ENCODE measurements at places on chromosomes 12 and 14.

DNA sequence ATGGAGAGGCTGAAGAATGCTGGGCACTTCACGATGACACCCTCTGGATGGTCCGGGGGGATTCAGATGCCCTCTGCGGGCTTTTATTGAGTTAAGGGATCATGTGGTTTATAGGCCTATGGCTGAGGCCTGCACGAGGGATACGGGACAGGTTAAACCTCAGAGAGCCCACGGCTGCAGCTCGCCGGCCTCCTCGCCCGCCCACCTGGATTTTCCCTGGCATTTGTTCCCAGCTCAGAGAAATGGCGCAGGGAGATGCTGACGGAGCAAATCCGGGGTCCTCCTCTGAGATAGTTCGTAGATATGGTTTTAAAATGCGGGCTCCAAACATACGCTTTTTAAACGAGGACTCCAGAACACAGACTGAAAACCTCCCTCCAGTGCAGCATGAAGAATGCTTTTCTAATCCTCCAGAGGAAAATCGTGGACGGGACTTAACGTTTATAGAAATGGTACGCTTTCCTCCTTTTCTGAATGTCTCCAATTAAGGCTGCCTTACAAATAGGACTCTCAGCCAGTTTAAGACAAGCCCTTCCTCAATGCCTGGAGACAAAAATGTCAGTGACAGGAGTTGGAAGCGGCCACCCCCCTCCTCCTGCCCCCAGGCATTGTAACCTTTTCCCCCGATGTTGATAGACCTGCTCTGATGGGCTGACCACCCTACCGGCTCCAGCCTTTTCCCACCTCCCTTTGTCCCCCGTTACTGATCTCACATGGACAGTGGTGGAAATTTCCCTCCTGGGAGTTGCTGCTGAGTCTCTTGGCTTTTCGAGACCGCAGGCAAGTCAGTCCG, 16.6 kb downstream of the CCND2 start:
- no peak for DNase-seq

DNA sequence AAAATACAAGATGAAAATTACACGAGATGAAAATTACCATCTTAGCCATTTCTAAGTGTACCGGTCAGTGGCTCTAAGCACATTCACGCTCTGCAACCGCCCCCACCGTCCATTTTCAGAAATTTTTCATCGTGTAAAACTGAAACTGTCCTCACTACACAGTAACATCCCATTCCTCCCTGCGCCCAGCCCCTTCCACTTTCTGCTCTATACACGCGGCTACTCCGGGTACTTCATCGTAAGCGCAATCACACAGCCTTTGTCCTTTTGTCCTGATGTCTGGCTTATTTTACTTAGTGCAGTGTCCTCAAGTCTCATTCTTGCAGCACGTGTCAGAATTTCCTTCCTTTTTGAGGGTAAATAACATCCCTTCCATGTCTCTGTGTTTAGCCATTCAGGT, 3.6 kb upstream of the GPR132 start:
- DNase-seq = no peak

GRCh38 chr12:63792338-63792737, 12.6 kb downstream of the RXYLT1 start:
- no peak for DNase-seq

DNA sequence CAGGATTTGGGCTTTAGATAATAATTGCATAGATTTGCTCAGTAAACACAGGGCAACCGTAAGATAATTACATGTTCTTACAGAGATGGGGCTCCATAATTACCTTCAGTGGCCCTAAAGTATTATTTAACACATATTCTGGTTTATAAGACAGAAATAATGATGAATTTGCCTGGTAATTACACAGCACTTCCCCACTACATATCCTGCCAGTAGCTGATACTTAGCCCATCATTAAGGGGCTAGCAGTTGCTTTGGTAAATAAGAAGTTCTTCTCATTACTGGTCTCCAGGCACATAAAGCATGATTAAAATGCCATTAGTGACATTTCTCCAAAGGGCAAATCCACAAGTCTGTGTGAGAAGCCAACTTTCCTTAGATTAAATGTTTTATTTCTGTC, 158.7 kb downstream of the NUAK1 start:
- DNase-seq = no peak

GRCh38 chr12:22310709-22311108, 23.8 kb downstream of the ST8SIA1 start:
- DNase-seq = no peak

GRCh38 chr12:131773582-131774221, 54.5 kb upstream of the MMP17 start:
- DNase-seq = no peak

- DNase-seq = peak; percentile 20
These were observed 193.6 kb upstream of the FAR2 start for GRCh38 chr12:28955491-28955890.

DNA sequence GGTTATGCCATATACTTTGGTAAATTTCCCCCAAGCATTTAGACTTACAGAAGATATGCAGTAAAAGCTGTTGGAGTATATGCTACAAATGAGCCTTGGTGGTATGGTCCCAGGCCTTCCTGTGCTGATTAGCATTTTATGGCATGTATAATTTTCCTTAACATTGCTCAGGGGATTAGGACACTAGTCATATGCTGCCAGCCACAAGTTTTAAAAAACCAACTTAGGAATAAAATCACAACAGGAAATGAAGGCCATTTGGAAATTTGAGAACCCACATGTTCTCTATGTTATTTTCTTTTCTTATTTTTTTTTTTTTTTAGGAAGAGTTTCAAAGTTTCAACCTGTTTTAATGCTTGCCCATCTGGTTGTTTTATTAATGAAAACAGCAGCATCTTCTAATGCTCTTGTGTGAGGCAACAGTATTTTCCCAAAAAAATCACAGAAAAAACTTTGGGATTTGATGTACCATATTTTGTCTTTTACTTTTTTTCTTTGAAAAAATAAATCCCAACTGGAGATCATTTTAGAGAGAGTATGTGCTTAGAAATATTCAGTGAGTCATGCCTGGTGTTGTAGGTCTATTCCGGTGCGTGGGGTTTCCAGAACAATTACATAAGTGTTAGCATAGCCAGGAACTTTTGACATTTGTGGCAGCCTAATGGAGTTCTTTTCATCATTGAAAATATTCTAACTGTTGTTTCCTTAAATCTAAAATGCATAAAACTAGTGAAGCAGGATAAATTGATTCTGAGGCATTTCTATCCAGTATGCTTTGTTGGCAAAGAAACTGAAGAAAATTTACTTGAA, 21.7 kb upstream of the DUSP6 start:
- peak; percentile 83 for DNase-seq

DNA sequence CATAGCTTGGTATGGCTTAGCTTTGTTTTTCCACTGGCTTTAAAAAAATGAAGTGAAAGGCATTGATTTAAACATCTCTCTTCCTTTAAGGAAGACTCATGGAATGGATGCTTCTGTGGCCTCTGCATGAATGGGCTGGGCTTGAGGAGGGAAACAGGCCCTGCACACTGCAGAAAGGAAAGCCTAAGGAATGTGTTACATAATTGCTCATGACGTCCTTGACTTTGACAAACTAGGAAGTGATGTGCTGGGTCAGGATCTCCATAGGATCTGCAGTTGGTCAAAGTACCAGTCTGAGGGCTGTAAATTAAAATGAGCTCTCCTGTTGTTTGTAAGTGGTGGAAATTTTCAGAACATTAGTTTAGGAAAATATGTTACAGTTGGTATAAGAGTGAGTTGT, 12.7 kb downstream of the SAMD4A start:
- DNase-seq = peak; percentile 47

DNA sequence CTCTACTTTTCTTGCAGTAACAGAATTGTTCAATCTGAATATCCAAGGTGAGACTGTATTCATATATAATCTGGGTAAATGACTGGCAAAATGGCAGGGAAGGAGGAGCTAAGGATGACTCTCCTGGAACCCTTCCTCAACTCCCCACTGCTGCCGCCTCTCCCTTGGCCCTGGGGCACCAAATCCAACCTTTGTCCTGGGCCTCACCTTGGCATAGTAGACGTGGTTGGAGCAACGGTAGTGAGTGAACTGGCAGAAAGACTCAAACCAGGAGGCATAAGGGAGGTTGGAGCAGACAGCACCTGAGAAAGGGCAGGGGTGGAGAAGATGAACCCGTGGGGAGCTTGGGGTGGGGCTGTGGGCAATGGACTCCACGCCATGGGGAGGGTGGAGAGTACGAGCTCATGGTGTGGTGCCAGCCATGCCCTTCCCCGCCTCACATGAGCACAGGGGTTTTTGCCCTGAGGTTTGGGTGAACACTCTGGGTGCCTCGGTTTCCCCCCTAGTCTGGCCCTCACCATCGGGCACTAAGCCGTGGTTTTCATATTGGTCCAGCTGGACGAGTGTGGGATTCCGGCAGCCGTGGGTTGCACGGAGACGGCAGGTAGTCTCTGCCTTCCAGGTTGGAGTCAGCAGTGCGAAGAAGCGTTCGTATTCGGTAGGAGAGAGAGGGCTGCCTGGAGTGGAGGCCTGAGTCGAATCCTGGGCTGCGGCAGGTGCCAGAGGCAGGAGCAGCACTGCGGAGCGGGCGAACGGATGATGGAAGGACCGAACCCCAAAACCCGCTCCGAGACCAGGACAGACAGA, 753 bp downstream of the ACRBP start:
- DNase-seq = no peak

GRCh38 chr12:89551747-89552146, 25.9 kb upstream of the POC1B start:
- DNase-seq = no peak

- DNase-seq = no peak
These were observed 107.1 kb downstream of the TMTC2 start for GRCh38 chr12:82793751-82794281.

DNA sequence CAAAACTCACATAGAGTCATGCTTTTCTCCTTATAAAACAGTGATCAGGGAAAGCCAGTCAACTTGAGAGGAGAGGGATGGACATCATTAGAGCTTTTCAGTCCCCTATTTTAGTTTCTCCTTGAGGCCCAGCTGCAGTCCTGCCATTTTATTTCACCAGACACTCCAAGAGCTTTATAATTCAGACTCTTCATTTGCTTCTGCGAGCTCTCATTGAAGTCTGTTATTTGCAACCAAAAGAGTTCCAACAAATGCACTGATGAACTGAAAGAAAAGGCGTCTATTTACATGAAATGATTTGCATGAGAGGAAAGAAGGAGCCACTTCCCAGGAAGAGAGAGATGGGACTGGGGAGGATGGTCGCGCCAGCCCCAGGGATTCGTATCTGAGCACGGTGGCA, 86.8 kb downstream of the NDUFA12 start:
- DNase-seq = no peak

DNA sequence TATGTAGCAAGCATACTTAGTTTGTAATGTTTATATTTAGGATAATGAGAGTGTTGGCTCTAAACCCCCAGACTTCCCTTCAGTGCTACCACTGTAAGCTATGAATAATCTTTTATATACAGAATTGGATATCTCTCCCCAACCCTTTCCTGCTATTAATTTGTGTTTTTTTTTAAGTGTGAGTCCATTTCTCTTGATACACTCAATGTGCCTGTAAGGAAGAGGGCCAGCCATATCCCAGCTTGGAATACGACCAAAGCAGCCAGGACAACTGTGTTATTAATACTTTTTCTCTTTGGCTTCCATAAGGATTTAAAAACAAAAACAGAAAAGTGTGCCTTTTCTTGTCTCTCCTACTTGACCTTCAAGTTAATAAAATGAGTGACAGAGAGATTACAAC, 116.7 kb downstream of the SNAPC1 start:
- no peak for DNase-seq

GRCh38 chr14:96894966-96895365, 97.8 kb downstream of the VRK1 start:
- DNase-seq = peak; percentile 1

DNA sequence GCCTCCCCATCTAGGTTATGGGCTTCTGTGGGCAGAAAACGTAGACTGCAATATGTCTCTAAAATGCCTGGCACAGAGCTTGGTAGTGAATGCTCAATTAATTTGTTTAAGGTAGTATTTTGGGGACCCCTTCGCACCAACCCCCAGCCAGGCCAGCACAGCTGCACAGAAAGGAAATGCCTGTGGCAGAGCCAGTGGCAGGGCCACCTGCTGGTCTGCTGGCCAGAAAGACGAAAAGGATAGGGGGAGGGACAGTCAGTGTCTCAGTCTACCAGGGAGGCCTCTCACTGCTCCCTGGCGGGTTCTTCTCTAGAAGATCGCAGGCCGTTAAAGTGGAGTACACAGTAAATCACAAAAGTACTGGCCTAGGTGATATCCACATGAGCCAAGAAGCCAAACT, 3.5 kb downstream of the RAB15 start:
- no peak for DNase-seq

- DNase-seq = peak; percentile 49
These were observed 143.1 kb upstream of the HMGA2 start for GRCh38 chr12:65681226-65681625.

- no peak for DNase-seq
These were observed 85.6 kb downstream of the GALNT9 start for GRCh38 chr12:132243596-132244310.

DNA sequence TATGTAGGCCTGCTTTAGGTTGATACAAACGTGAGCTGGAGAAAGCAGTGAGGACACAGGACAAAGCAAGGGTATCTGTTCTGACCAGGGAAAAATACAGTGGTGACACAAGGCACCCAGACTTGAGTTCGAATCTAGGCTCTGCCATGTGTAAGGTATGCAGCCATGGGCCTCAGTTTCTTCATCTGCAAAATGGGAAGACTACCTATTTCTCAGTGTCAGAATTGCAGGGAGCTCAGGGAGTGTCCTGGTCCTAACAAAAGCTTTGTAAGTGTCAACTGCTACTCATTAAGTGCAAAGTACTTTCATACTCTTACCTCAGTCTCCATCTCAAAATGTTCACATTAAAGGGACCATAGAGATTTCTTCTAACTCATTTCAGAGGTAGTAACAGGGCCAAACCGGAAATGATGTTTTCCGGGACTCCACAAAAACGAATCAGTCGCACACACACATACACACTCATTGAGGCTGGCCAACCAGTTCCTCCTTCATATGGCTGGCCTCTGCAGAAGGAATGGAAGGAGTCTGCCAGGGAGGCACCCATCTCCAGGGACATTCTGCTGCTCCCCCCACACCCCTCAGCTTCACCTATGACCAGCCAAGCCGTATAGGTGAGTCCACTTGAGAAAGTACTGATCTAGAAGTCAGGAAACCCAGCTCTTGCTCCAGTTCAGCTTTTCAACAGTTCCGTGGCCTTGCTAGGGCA, 7.8 kb downstream of the CTDSP2 start:
- no peak for DNase-seq

DNA sequence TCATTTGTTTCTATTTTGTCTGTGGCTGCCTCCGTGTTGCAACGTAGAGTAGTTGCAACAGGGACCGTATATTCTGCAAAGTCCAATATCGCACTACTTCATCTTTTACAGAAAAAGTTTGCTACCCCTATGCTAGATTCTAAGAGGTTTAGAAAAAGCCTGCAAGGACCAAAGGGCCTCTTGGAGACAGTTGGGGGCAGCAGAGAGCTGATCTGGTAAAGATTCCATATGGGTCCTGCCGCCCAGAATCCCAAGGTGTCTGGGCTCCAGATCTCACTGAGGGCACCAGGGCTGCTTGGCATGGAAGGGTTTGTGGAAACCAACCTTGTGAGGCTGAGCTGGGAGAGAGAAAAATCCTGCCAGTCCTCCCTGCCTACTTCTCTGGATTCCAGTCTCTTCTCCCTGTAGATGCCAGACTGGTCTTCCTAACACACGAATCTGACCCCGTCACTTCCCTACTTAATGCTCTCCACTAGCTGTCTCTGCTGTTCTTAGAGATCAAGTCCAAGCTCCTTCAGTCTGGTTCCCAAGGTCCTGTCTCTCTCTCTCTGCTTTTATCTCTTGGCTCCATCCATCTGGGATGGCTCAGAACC, 74.6 kb downstream of the GLRX5 start:
- peak; percentile 25 for DNase-seq

Measured in brain microvascular endothelial cell (primary cell).